ENCODE measurements at places on chromosomes 12 and 14.

- no peak for DNase-seq
Observed at GRCh38 chr12:7039403-7039802, 21.1 kb upstream of the C1S start.

GRCh38 chr12:125674554-125675338 lies 609.5 kb downstream of the AACS start:
- DNase-seq: no peak

- no peak for DNase-seq
Observed at GRCh38 chr12:52280796-52281560, 6.5 kb downstream of the KRT86 start.

DNA sequence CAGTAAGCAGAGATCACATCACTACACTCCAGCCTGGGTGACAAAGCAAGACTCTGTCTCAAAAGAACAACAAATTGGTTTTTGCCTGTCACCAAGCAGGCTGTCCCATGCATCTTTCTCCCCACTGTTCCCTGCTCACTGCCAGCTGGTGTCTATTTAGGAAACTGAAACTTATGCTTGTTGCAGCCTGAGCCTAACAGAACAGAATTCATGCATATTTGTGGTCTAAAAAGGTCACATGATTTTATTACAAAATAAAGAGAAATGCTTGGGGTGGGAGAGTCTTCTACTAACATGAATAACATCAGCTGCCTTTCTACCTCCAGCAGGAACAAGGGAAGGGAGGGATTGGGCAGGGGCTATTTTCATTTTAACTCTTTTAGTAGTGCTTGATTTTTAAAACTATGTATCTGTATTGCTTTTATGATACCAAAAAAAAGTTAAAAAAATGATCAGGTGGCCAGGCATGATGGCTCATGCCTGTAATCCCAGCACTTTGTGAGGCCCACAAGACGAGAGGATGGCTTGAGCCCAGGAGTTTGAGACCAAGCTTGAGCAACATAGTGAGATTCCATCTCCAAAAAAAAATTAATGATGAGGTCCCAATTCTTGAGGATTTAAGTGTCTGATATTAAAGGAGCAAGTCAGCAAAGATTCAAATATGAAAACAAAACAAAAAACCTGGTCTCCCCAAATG lies 923 bp downstream of the STAT2 start:
- DNase-seq: no peak

DNA sequence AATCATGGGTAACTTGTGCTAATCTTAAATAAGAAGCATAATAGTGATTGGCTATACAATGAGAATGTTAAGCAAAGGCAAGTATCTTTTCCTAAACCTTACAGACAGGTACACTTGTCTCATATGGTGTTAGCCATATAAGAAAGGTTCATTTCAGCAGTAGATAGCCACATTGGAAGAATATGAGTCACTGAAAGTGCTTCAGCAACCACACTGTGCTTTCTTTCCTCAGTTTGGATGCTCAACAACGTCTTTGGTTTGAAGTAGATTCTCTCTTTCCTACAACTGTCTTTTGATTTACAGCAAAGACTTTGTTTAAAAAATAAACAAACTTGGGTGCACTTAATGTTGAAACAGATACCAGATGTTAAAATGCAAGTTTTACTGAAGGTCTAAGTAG lies 8.9 kb downstream of the DDHD1 start:
- DNase-seq: no peak

DNA sequence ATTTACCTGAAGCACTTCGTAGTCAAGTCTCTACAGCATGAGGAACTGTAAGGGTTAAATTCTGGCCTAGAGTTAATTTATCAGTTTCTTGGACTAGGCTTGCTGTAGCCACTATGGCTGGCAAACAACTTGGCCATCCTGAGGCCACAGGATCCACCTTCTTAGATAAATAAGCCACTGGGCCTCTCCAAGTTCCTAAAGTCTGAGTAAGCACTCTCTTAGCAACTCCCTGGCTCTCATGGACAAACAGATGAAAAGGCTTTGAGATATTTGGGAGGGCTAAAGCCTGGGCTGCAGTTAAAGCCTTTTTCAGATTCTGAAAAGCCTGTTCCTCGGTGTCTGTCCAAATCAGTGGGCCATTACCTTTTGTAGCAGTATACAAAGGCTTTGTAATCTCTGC lies 675.0 kb downstream of the TMEM121 start:
- no peak for DNase-seq

GRCh38 chr12:116027551-116027821 lies 250.0 kb downstream of the MED13L start:
- DNase-seq: no peak

DNA sequence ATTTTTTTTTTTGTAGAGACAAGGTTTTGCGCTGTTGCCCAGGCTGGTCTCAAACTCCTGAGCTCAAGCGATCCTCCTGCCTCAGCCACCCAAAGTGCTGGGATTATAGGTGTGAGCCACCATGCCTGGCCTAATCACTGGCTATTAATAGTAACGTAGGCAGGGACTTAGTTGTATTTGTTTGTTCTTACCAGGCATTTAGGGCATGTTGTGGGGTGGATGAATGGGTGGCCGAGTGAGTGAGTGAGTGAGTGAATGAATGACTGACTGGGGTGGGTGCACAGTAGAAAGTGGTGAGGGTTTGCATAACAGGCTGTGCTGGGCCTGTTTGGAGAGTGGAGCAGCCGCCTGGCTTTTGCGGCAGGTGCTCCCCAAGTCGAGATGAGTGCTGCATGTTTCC lies 87.0 kb downstream of the FOXN4 start:
- DNase-seq: no peak

- DNase-seq: no peak
Observed at GRCh38 chr12:57719777-57720605, 18.6 kb downstream of the AGAP2 start.

- DNase-seq: no peak
Observed at GRCh38 chr14:97802430-97803373, 1005.5 kb downstream of the VRK1 start.

GRCh38 chr14:20489093-20489994 lies 16.0 kb upstream of the RNASE10 start:
- no peak for DNase-seq

GRCh38 chr14:66979101-66979974 lies 209.9 kb upstream of the GARIN2 start:
- DNase-seq: no peak

DNA sequence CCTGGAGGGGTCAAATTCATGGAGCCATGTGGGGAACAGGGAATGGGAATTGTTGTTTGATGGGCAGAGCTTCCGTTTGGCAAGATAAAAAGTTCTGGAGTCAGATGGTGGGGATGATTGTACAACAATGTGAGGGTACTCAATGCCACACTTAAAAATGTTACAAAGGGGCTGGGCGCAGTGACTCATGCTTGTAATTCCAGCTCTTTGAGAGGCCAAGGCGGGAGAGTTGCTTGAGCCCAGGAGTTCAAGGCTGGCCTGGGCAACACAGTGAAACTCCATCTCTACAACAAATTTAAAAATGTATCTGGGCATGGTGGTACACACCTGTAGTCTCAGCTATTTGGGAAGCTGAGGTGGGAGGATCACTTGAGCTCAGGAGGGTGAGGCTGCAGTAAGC lies 66.0 kb upstream of the DIO3 start:
- no peak for DNase-seq
